WTC11 (cell line): ENCODE measurements at places on chromosomes 1 and 21.
A peak's percentile ranks its signal among the peaks of the same experiment; 100 is the strongest.

GRCh38 chr1:26102119-26102518 is 9.5 kb upstream of the PDIK1L start:
- DNase-seq: no peak

- DNase-seq: no peak
These were observed 70.3 kb upstream of the ACTL8 start for GRCh38 chr1:17684810-17685209.

GRCh38 chr1:91499904-91500755 is 521 bp upstream of the CDC7 start:
- no peak for DNase-seq

GRCh38 chr1:60963167-60963940 is 119.0 kb upstream of the NFIA start:
- no peak for DNase-seq

- no peak for DNase-seq
These were observed 597.6 kb downstream of the LMO4 start for GRCh38 chr1:87926131-87926830.

DNA sequence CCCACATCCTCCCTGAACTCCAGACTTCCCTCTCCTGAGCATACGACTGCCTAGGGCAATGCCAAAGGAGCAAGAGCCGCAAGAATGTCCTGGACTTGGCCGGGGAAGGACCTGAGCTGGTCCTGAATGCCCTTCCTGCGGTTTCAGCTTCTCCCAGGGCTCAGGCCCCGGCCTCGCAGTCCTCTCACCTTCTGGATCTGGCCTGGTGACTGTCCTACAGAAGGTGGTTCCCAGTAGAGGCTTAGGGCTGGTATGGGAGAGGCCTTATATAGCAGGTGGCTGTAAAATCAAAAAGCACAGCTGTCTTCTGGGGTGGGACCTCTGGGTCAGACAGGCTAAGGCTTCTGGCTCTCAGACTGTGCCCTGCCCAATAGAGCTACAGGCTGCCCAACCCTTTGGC is at the start of gene LYPD8:
Gene LYPD8, minus strand, starts transcription at position 243 of the 400 bp plus-strand sequence. CDS start 4,678 bp downstream, outside the sequence.
- no peak for DNase-seq

- DNase-seq: no peak
These were observed 68.4 kb upstream of the IPO9 start for GRCh38 chr1:201760516-201760915.

GRCh38 chr1:9181176-9181906 is 52.4 kb upstream of the GPR157 start:
- DNase-seq: peak; percentile 89

GRCh38 chr1:96465441-96465840 is 256.1 kb upstream of the PTBP2 start:
- DNase-seq: no peak

DNA sequence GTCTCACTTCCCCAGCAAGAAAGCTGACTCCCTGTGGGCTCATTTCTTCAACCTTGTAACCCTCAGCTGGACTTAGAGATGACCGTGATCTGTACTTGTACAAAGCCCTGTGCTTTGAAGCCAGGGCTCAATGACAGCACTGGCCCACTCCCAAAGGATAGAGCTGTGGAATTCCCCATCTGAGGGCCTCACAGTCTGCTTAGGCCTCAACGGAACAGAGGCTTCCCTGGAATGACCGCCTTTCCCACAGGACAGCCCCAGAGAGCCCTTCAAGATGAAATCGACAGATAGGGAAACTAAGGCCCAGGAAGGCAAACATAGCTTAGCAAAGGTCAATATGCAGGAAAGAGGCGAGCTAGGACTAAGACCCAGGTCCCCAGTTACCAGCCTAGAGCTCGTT is 11.5 kb downstream of the SLC9A1 start:
- DNase-seq: no peak

DNA sequence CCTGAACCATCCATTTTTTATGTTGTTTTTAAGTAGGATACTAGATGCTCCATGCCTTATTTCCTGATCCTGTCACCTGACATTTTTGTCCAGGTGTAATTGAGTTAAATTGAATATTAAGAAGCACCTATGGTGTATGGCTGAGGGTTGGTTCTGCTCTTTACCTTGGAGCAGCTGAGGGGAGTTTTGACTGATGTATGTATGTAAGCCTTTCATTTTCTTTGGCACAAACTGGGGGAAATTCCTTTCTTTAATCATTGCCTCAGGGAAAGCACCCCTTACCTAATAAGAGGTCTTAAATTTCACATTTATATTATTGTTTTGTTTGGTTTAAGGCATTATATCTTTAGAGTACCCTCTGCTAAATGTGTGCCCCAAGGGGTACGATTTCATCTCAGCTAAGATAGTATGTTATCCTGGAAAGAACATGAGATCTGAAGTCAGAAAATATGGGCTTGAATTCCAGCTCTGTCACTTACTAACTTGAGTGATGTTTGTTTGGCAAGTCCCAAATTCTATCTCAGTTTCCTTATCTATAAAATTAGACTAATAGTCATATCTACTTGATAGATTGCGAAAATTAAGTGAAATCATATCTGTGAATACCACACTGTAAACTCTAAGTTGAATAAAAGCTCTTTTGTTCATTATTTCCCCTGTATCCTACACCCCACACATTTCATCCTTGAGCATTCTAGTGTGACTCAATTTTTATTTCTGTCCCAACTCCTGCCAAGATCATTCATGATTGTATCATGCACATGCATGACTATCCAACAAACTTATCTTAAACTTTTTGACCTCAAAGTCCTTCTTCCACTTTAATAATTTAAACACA is 57.7 kb upstream of the NUF2 start:
- no peak for DNase-seq

DNA sequence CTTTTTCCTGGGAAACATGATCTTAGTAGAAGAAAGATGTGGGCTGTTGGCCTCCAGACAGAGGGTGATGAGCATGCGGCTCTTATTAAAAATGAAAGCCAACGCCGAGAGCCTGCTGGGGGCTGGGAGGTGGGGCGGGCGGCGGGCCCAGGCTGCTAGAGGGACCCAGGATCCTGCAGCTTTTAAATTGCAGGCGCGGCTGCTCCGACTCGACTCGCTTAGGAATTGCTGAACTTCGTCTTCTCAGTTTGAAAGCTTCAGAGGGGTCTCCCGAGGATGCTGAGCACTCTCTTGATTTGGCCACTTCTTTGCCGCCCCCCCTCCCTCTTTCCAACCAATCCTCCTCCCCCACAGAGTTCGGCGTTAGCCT is 1.2 kb downstream of the AGPAT3 start:
- DNase-seq: no peak

DNA sequence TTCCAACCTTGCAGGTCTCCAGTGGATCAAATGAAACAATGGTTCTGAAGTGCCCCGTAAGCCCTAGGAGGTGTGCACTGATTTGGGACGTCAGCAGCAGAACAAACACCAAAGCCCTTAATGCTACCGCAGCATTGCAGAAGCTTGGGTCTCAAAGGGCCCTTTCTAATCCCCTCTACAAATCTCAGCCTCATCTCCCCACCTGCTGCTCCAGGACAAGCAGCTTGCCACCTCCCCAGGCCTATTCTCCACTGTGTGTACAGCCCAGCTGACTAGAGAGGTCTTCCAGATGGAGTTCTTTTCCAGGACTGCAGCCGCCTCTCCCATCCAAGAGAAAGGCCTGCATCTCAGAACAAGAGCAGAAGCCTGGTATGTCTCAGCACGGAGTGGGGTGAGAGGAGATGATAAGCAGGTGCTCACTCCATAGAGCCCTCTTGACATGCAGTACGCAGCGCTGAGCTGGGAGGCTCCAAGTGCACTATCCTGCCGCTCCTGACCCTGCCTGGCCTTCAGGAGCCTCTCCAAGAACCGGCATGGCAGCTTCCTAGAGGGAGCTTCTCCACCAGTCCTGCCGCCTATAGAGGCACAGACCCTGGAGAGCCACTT is 46.3 kb downstream of the MRPL37 start:
- DNase-seq: no peak

GRCh38 chr1:17233675-17234320 is 15.1 kb upstream of the PADI3 start:
- no peak for DNase-seq

GRCh38 chr1:15945011-15945831 is 30.7 kb downstream of the ZBTB17 start:
- DNase-seq: no peak

DNA sequence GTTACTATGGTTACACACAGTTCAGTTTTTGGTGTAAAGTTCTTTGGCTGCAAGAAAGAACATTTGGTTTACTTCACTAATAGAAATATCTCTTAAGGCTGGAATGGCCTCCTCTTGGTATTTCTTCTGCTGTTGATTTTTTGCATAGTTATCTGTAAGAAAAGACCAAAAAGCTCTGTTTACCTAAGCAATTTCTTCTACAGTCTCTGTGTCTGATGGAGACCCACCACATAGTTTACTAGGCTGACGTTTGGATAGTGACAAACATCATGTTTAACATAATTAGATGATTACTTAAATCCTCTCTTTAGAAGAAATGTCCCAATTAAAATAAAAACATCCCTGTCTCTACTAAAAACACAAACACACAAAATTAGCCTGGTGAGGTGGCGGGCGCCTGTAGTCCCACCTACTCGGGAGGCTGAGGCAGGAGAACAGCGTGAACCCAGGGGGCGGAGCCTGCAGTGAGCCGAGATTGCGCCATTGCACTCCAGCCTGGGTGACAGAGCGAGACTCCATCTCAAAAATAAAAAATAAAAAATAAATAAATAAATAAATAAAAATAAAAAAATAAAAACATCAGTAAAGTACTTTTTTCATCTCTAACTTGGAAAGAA is 7.2 kb downstream of the PIGP start:
- no peak for DNase-seq

DNA sequence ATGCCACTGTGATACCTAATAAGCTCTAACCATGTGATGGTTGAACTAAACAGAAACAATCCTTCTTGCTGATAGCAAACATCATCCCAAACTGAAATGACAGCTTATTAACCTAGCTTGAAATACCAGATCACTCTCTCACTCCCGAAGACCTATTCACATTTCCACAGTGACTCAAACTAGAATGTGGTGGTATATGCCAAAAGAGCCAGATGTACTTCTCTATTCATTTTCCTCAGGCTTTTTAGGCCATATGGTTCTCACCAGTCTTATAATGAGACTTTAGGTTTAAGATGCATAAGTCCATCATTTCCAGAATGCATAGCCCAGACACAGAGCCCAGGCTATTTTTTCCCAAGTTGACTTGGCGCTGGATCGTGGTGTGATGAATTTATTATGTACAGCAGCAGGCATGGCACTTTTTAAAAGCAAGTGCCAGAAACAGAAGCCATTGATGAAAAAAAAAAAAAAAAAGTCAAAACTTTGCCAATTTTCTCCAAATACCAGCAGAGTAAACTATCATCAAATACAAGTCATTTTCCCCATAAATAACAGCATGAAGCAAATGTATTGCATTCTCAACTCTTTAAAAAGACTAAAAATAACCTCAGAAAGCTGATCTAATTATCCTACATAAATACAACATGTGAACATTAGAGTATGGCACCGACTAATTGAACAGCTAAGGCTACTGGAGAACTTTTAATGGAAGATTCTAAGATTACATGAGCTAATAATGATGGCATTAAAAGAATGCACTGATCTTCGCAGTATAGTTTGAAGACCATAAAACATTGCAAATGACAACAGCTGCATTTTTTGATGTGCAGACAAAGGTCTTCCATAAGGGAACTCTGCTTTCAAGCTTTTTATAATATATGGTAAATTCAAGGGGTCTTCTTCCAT is 365.4 kb downstream of the LRRIQ3 start:
- no peak for DNase-seq

GRCh38 chr21:26881504-26882228 is 36.5 kb upstream of the ADAMTS1 start:
- DNase-seq: no peak

DNA sequence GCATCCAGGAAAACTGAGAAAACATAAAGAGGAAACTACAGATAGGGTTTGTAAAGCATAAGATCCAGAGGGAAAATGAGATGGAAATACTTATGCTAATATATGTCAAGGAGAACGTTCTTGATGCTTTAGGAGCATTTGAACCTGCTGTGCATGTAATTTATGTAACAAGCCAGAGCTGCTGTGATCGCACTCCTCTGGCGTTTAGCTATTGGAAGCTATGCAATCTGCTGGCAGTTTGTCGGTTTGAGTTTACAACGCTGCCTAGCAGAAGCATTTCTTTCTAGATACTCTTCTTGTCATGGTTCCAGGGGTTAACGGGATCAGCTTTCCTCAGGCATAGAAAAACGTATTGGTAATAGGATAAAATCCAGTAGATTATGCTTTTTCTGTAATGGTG is 182.7 kb downstream of the KCNH1 start:
- DNase-seq: no peak

- DNase-seq: no peak
These were observed 27.8 kb upstream of the LRRC3 start for GRCh38 chr21:44427241-44428120.

GRCh38 chr1:207316622-207317391 is 4.7 kb upstream of the CD55 start:
- DNase-seq: no peak

DNA sequence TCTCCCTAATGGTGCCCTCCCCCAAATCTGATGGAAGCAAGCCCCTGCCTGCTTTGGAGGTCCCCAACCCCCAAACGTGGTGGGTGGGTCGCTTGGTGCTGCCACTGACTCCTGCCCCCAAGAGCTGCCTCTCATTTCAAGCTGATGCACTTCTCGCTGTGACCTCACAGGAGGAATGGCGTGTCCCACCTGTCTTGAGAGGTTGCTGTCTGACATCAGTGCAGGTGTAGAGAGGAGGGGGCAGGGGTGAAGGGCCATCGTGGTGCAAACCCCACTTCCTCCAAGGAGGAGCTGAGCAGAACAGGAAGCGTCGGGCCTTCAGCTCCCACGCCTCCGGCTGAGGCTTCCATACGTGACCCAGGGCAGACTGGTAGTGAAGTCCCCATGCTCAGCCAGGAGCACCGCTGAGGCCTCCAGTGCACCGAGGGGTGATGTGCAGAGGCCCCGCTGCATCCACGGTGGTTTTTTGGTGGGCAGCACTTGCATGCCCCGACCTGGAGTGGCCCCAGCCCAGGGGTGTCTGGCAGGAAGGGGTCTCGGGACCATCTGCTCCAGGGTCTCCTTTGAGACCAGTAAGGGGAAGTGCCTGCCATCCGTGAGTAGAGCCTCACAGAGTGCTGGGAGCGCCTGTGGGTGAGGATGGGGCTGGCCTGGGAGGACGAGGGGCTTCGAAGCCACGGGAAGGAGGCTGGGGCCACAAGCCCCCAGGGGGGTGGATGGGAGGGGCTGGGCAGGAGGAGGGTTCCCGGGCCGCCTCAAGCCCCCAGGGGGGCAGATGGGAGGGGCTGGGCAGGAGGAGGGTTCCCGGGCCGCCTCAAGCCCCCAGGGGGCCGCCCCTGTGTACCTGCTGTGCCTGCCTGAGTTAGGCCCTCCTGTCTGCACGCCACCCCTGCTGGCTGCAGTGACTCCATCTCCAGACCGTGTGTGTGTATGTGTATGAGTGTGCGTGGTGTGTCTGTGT is 39.8 kb downstream of the WDR4 start:
- DNase-seq: no peak

- DNase-seq: no peak
These were observed 640 bp downstream of the JTB start for GRCh38 chr1:153976819-153977249.
